ENCODE measurements at places on chromosomes 13 and 19.

GRCh38 chr13:40126306-40127085 is 471.0 kb downstream of the COG6 start:
- DNase-seq: no peak

GRCh38 chr13:106373989-106374572 is 161.4 kb downstream of the EFNB2 start:
- DNase-seq: peak; percentile 23

- peak; percentile 84 for DNase-seq
Observed at GRCh38 chr13:113816946-113817859, 46.7 kb downstream of the GAS6 start.

DNA sequence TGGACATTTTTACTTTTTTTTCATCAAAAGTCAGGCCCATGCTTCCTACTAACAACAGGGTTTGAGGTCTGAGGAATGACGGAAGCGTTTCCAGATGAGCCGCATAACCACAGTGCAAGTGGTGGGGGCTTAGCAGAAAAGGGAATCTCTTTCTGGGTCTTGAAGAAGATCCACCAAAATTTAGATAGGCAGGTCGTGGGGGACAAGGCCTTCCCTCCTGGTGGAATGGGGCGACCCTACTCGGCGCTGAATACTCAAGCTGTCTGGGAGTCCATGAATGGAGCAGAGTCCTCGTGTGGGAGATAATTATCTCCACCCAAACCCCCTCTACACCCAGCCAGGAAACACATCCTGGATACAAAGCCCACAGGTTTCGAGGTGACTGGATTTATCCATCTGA is 36.9 kb downstream of the CARS2 start:
- no peak for DNase-seq

DNA sequence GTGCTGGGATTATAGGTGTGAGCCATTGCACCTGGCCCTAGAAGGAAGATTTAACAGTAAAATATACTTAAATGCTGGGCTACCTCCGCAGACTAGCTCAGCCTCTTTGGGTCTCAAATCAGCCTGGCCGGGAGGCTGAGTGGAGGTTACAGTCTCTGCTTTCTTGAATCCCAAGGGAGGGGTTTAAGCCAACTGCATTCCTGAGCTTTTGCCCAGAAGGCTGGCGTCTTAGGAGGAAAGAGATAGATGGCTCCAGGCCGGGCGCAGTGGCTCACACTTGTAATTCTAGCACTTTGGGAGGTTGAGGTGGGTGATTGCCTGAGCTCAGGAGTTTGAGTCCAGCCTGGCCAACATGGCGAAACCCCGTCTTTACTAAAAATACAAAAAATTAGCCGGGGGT is 623 bp upstream of the C5AR1 start:
- no peak for DNase-seq

DNA sequence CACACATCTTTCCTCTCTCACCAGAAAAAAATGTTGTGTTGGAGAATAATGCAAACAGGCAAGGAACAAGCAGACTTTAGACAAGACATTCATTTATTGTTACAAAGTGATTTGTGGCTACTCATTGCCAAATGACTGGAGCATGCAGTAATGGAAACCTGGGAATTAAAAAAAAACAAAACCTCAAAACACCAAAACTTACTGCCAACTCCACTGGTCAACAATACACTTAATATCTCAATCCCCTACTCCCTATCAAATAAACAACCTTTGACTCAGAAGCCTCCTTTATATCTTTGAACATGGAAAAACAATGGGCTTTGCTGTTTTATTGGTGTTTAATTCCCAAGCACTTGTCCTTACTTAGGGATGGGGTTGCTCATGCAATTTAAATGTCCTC is 112.8 kb downstream of the POSTN start:
- no peak for DNase-seq
